Stimulated activated CD8-positive, alpha-beta memory T cell treated with anti-CD3 and anti-CD28 coated beads, Interleukin-2, amount 100 ng/mL, for 48 hours (primary cell): ENCODE measurements at places on chromosomes 12 and 14.

- DNase-seq, result no peak
Measured at GRCh38 chr14:88245321-88245720, 77.7 kb downstream of the KCNK10 start.

- DNase-seq, result no peak
Measured at GRCh38 chr14:56813143-56813551, 2.9 kb upstream of the OTX2 start.

DNA sequence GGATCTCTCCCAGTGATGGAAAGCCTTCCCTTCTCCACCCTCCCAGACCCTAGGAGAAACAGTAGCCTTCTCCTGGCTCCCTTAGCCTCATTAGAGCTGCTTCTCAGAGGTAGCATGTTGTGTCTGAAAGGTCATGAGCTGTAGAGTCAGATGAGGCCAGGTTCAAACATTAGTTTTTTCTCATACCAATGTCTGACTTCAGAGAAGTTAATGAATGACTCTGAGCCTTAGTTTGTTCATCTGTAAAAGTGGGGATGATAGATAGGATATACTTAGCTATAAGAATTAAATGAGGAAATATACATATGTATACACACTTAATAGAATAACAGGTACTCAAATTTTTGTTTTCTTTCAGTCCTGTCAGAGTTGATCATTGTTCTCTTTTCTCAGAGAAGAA, 523 bp downstream of the SLC6A13 start:
- DNase-seq, result no peak

DNA sequence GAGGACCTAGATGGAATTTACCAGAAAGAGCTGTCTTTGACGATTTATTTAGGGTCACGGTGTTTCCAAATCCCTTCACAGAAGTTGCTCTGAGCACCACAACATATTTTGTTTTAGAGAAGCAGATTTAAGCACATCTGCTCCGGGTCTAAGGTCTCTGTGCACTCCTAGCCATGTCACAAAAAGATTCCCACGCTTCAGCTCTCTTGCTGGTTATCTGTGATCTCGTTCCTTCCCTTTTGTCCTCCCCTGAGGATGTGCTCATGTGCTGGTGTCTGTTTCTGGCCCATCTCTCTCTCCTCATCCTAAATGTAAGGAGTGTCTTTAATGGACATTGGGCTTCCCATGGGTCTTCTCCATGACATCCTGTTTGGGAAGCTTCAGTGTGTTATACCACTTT, 53.7 kb upstream of the GNPNAT1 start:
- DNase-seq, result no peak

GRCh38 chr12:114347861-114348260, 58.1 kb downstream of the TBX5 start:
- no peak for DNase-seq

- no peak for DNase-seq
Measured at GRCh38 chr14:49594347-49595091, 4.2 kb upstream of the LRR1 start.

DNA sequence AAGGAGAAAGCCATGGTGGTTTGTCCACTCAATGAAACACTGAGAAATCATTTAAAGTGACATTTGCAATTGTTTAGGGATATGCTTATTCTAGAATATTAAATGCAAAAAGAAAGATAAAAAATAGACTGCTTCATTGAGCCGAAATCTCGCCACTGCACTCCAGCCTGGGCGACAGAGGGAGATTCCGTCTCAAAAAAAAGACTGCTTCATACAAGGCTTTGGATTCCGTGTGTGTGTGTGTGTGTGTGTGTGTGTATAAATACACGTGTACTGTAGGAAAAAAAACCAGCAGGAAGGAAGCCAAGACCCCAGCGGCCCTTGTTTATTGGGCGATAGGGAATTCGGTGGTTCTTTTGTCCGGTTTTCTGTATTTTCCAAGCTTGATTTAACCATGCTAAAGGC, 3.2 kb upstream of the ZNF839 start:
- no peak for DNase-seq

DNA sequence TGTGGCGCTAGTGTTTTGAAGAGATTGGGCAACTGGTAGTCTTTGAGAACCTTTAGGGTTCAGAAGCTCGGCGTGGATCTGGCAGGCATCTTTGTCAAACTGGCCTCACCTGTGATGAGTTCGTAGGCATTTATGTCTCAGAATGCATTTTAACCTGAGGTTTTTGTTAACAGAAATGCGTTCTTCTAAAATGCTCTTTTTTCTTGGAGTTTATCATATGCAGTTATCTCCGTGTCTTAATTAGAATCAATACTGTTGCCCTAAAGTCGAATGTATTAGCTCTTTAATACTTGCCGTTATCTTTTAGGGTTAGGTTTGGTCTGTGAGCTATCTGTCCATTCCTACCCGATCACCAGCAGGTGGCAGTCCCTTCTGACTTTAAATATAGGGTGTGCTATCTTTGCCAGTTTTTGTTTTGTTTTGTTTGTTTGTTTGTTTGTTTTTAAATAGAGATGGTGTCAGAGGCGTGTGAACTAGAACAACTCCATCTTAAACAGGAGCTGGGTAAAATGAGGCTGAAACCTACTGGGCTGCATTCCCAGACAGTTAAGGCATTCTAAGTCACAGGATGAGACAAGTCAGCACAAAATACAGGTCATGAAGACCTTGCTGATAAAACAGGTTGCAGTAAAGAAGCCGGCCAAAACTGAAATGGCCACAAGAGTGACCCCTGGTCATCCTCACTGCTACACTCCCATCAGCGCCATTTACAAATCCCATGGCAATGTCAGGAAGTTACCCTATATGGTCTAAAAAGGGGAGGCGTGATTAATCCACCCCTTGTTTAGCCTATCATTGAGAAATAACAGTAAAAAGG, 1.4 kb downstream of the ATF1 start:
- DNase-seq, result no peak

GRCh38 chr12:76942267-76942666, 63.4 kb upstream of the CSRP2 start:
- no peak for DNase-seq

DNA sequence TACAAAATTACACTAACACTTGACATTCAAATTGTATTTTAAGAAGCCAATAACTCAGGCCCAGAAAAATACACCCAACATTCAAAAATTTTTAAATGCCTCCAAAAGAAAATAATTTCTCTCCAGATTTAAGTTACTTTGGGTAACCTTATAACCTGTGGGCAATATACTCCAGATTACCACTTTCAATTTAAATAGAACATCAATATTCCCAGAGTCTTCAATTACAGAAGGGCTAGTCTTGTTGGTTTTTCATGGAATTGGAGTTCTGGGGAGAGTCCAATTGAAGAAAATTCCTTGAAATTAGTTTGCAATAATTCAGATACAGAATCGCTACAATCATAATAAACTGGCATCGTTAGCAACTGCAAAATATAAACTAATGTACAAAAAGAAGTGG, 2.0 kb downstream of the PPP4R3A start:
- DNase-seq, result no peak

GRCh38 chr14:21003788-21004346, 4.8 kb downstream of the SLC39A2 start:
- DNase-seq, result no peak
